ENCODE measurements at places on chromosomes 16 and 17.
A peak's percentile ranks its signal among the peaks of the same experiment; 100 is the strongest.

- DNase-seq: no peak
These were observed 986 bp downstream of the HAPSTR1 start for GRCh38 chr16:9092282-9092977.

- DNase-seq: no peak
These were observed 43.5 kb upstream of the KLHDC4 start for GRCh38 chr16:87809150-87809902.

GRCh38 chr16:3282103-3282729, 1.1 kb upstream of the ZNF263 start:
- DNase-seq: peak; percentile 5

DNA sequence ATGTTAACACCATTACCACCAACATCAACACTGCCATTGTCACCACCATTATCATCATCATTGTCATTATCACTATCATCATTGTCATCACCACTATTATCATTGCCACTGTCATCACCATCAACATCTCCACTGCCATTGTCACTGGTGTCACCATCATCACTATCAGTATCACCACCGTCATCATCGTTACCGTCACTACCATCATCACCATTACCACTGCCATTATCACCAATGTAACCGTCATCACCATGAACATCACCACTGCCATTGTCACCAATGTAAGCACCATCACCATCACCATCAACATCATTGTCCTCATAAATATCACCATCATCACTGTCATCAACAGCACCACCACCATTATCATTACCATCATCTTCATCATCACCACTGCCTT, 633.2 kb upstream of the EEF2KMT start:
- DNase-seq: no peak

DNA sequence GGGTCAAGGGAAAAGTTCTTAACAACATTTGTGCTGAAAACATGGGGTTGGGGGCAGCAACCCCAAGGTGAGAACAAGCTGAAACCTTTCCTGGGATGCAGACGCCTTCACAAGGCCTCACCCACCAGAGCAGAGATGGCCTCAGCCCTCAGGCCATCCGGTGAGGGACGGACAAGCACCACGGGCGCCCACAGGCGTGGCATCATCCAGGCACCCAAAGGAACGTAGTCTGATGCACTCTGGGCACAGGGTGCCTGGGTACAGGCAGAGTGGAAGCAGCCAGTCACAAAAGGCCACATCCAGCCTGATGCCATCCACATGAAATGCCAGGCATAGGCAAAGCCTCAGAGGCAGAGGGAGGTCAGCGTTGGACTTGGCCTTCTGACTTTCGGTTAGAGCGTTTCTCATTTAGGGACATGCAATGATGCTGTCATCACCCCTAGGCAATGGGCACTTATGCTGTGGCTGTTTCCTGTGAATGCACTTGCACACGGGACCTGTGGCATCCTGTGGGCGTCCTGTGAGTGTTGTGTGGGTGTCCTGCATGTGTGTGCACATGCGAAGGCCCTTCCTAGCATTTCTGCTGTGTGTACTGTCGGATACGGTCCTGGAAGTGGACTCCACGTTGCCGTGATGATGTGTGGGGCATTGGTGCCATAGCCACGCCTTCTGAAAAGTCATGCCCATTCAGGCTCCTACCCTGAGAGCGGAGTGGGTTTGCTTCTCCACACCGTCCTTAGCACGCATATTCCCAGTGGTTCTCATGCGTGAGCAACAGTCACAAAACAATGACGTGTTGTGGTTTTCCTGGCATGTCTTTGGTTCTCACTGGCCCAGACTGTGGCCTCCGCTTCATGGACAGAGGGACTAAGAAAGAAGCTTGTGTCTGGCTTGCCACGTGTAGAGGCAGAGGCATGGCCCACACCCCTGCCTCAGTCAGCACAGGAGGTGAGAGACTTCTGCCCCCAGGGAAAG, 52.7 kb upstream of the ZNF469 start:
- DNase-seq: no peak

GRCh38 chr16:19235478-19235877, 50.1 kb upstream of the CLEC19A start:
- DNase-seq: no peak

GRCh38 chr16:48008011-48008525, 147.7 kb downstream of the ABCC12 start:
- DNase-seq: no peak

DNA sequence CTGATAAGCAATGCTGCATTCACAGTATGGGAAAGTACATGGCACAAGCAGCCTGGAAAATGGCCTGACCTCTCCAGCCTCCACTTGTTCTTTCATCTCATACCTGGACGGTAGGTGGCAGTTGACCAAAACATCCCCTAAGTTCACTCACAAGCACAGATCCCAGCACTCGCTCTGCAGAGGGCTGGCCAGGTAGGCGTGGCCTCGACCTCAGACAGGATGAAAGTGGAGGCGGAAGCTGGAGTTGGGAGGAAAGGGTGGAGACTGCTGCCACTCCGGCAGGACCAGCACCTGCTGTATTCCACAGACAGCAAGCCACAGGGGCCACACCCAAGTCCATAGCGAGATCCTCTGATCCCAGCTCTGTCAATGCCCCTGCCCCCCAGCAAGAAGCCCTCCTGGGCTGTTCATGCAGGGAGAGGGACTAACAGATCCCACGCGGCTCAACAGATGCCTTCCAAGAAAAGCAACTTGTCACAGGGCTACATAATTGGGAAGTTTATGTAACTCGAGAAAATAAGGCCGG, 31.3 kb downstream of the ZCCHC14 start:
- no peak for DNase-seq

DNA sequence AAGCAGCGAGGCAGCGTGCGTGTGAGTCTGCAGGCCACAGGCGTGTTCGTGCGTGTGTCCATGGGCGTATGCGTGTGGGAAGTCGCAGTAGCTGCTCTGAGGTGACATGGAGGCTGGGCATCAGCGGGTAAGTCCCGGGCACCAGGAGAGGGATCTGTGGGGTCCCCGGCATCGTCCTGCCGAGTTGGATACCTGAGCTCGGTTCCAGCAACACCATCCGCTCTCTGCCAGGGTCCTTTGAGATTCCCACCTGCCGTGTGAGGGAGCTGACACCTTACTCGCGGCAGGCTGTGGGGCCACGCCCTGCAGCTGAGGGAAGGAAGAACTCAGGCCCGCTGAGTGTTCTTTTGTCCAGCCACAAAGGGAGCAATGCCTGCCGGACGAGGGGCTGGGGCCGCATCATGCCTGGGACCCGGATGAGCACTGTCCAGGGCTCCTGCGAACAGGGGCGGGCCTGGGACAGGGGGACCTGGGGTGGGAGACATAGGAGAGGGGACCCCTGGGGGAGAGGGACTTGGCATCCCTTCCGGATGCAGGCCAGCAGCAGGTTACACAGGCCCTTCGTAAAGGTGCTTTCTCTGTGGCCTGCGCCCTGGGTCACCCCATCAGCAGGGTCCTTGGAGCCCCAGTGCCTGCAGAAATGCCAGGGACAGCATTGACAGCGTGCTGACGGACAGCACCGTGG, 5.0 kb upstream of the SNAI3 start:
- no peak for DNase-seq

DNA sequence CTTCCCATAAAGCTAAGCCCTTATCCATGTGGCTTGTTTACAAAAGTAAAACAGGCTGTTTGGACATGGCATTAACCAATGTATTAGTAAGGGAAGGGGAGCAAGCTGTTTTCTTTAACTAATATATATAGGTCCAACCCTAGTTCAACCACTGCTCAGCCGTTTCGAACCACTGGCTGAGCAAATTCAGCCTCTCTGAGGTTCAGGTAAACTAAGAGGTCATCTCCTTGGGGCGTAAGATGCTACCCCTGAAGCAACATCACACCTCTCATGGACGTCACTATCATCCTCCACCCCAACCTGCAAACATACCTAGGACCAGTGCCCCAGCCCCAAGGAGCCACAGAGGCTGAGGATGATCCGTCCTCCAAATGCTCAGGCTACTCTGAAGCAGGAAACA, 45.2 kb downstream of the ANKRD11 start:
- DNase-seq: no peak

DNA sequence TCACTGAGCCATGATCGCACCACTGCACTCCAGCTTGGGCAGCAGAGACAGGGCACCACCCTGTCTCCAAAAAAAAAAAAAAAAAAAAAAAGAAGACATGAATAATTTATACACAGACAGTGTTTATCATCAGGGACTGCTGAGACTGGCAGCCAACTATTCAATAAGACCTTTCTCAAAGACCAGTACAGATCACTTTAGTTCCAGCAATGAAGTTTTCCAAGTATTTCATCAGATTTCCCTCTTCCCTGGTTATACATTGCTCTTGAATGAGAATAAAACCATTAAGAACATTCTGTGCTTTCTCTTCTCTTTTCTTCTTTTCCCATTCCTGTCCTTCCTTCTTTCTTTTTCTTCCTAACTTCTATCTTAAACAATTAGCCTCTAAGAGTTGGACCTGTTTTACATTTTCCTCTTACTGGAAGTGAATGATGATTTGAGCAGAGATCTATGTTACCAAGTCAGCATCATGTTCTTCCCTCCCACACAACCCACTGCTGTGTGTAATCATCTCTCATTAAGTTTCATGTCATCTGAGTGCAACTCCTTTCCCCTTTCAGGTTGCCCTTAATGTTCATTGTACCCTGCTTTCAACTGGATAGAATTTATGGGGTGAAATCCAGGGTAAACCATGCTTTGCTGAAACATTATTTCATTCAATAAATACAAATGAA, 35.9 kb upstream of the SMIM36 start:
- no peak for DNase-seq

DNA sequence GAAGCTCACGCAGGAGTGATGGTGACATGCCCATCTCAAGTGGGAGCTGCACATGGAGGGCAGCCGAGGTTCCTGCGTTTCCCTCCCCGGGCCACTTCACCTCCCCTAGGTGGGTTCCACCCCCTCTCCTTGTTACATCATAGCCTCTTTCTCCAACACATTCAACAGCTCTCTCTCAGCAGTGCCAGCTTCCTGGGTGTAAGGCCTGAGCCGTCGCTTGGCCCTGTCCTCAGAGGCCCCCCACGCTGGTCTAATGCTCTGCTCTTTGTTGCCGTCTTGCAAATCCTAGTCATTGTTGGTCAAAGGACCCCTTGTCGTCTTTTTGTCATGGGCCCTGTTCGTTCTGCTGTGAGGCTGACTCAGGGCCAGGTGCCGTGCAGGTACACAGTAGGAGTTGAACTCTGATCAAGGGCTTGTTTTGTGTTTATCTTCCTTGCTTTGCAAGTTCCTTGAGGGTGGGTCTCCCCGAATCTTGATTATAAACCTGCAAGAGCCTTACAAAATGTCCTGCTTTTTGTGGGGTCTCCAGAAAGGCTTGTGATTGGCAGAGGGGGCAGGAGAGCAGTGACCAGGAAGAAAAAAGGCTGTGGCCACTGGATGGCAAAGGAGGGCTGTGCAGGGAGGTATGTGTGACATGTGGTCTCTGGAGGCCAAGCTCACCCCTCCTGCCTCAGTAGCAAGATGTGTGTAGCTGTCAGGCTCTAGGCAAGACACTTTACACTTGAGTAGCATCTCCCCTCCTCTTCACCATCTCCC, 136.6 kb downstream of the CCDC182 start:
- DNase-seq: no peak

- no peak for DNase-seq
These were observed 4.6 kb downstream of the CNGB1 start for GRCh38 chr16:57966204-57966771.
